ENCODE measurements at places on chromosomes 11 and 22. TPM values are rescaled to one million over a fixed set of nuclear protein-coding genes. Genes with fewer than 3 reads are reported as not detected.

FOLR1 gene
- not detected for total RNA-seq

SYT9 gene
- not detected for total RNA-seq

MMP13 gene
- total RNA-seq = not detected

DRD2 gene
- total RNA-seq = not detected

LRRC32 gene
- total RNA-seq = 139 TPM

MAPK1 gene
- 45.5 TPM for total RNA-seq

MTCH2 gene
- 94.7 TPM for total RNA-seq

CREB3L1 gene
- total RNA-seq = 0.33 TPM

MIOX gene
- total RNA-seq = not detected

CD3E gene
- not detected for total RNA-seq

POLR2L gene
- total RNA-seq = 317 TPM

RAB39A gene
- 0.60 TPM for total RNA-seq

TSSK2 gene
- not detected for total RNA-seq

YPEL4 gene
- 0.25 TPM for total RNA-seq

MPEG1 gene
- not detected for total RNA-seq

FANCF gene
- total RNA-seq = 9.8 TPM

PTPRCAP gene
- not detected for total RNA-seq

C11orf91 gene
- not detected for total RNA-seq

C11orf87 gene
- not detected for total RNA-seq

LIF gene
- total RNA-seq = 0.49 TPM

MS4A6A gene
- total RNA-seq = not detected

IFITM10 gene
- 0.20 TPM for total RNA-seq

ZC3H12C gene
- 18.4 TPM for total RNA-seq
